ENCODE measurements at places on chromosomes 6 and 20.

- DNase-seq: peak; percentile 76
Observed at GRCh38 chr6:146785001-146785585, 186.3 kb downstream of the ADGB start.

DNA sequence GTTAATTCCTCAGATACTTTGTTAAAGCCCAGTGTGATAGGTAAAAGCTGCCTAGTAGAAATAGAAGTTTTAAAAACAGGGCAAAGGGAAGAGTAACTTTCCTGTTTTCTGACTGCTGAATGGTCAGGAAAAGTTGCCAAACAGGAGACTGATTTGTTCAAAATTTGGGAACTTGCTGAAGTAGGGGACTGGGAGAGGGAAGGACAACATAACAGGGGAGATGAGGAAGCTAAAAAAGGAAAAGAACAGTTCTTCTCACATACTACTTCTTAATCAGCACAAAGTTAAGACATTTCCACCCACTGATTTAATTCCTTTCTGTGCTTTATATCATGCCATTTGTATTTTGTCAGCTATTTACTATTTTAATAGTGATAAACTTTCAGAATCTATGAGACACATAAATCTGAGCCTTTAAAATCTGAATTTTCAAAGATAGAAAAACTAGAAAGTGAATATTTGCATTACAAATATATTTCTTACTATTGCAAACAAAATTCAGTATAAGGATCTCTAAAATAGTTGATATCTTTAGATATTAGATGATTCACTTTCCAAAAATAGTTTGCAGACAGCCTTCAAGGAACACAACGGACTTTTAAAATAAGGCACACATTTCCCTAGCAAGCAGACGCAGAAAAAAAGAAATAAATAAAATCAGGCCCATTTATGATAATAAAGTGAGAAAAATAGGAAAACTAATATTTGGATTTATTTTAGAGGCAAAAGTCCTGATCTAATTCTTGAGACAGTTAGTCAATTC is 36.9 kb upstream of the SLC16A10 start:
- no peak for DNase-seq

- DNase-seq: no peak
Observed at GRCh38 chr20:2299301-2299700, 3.5 kb downstream of the TGM3 start.

DNA sequence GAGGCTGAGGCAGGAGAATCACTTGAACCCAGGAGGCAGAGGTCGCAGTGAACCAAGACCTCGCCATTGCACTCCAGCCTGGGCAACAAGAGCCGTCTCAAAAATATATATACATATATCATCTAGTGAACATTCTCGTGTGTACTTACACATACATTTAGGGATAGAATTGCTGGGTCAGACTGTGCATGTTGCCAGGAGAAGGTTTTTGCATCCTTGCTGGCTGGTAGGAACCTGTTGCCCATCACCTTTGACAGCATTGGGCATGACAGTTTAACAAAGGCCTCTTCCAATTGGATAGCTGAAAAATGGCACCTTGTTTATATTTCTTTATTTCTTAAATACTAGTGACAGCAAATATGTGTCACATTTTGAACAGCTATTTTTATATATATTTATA is 5.4 kb downstream of the AAR2 start:
- DNase-seq: no peak

GRCh38 chr6:69427882-69428281 is 368.9 kb downstream of the LMBRD1 start:
- no peak for DNase-seq

GRCh38 chr20:9531581-9531980 is 17.2 kb downstream of the LAMP5 start:
- no peak for DNase-seq

DNA sequence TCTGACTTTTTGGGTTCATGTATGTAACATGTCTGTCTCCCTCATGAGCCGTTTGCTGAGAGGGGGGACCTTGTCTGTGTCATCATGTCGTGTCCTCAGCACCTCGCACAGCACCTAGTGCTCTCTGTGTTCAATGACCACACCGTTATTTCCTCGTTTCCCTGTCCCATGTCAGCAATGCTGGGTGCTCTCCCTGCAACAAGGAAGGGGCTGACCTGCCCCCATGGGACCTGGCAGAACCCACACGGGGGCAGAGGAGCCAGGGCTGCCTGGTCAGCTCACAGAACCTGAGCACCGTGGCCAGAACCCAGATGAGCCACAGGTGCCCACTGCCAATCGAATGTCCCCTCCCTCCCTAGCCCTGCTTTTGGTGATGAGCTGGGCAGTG is 7.3 kb downstream of the ADA start:
- DNase-seq: no peak

DNA sequence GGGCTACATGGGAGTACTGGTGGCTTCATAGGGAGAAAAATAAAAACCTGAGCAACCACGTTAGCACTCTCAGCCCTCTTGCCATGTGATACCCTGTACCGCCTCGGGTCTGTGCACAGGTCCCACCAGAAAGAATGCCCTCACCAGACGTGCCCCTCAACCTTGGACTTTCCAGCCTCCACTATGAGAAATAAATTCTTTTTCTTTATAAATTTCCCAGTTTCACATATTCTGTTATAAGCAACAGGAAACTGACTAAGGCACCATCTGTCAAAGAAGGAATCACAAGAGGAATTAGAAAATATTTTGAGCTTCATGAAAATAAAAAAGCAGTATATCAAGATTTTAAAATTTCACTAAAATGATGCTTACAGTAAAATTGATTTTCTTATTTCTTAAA is 168.4 kb upstream of the BMP5 start:
- DNase-seq: no peak

- no peak for DNase-seq
Observed at GRCh38 chr6:193773-194310, 98.4 kb upstream of the DUSP22 start.

DNA sequence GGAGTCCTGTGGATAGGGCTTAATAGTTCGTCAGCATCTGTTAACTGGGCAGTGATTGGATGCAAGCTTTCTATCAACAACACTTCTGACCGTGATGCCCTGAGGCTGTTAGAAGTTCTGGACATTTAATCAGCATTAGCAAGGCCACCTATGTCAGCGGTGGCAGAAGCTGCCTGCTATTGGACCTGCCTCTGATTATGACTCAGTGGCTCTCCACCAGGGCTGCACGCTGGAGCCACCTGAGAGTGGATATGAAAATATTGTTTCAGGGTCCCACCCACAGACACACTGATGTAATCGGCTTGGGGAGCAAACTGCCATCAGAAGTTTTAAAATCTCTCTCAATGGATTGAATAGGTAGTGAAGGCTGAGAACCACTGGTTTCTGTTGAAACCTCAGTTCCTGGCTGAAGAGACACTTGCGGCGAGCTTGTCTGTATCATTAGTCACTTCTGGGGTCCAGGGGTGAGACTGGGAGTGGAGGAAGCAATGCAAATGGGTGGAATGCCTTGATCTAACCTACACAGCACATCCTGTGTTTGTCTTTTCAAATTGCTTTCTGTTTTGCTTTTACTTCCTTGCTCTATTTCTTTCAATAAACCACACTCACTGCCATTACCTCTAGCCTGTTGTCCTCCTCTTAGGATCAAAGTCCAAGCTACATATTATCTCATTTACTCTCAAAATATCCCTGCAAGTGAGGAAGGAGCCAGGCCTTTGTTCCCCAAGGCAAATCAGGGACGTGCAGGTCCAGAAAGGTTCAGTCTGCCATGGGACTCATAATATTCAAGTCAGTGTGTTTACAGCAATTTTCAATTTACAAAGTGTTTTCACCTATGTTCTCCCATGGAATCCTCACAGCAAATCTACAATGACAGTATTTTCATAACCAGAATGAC is 4.2 kb downstream of the CLIC5 start:
- peak; percentile 30 for DNase-seq

DNA sequence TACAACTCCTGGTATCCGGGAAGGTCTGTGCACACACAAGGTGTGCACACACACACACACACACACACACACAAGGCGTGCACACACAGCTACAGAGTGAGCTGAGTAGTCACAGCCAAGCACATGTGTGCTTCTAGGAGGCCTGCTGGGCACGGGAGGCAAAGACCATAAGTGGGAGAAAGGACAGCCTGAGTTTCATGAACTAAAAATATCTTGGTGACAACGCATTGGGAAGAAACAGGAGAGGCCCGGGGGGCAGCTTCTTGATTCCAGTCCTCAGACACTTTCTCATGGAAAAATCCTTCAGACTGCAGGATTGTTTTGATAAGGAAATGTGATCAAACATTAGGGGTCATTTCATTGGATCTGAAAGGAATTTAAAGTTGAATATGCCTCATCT is 2.6 kb downstream of the TRAF3IP2 start:
- DNase-seq: peak; percentile 60

DNA sequence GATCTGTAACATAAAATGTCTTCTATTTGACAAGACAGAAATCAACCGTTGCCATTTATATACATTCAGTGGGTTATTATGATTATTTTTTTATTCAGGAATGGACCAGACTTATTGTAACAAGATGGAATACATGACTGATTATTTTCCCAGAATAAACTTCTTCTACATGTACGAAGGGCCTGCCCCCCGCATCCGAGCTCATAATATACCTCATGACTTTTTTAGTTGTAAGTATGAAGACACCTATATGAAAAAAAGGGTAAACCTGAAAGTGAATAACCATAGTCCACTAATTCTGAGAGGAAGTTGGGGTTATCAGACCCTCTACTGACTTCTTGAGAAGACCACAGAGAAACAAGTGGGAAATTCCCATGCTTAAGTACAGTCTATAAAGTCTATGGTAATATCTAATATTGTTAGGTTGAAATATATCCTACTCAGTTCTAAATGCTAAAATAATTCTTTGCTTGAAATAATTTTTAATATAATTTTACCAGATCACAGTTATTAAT is 15.9 kb downstream of the OR2A4 start:
- no peak for DNase-seq

- peak; percentile 19 for DNase-seq
Observed at GRCh38 chr6:27214126-27214601, 33.3 kb upstream of the PRSS16 start.

- DNase-seq: no peak
Observed at GRCh38 chr6:18748314-18748713, 361.2 kb downstream of the RNF144B start.

DNA sequence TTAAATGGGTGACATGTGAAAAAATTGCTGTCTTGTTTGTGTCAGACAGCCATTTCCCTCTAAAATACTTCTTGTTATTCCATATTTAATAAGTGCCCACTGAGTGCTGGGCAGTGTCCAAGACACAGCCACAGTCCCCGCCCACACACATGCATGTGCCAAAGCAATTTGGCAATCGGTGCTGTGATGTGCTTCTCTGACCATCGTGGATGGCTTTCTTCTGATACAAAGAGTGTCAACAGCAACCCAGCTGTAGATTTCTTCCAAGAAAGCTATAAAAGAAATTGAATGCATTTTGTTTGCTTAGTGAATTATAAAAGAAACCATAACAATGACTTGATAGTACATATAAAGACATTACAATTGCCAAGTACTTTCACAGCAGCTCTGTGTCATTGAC is 140.5 kb upstream of the ATXN1 start:
- peak; percentile 17 for DNase-seq

DNA sequence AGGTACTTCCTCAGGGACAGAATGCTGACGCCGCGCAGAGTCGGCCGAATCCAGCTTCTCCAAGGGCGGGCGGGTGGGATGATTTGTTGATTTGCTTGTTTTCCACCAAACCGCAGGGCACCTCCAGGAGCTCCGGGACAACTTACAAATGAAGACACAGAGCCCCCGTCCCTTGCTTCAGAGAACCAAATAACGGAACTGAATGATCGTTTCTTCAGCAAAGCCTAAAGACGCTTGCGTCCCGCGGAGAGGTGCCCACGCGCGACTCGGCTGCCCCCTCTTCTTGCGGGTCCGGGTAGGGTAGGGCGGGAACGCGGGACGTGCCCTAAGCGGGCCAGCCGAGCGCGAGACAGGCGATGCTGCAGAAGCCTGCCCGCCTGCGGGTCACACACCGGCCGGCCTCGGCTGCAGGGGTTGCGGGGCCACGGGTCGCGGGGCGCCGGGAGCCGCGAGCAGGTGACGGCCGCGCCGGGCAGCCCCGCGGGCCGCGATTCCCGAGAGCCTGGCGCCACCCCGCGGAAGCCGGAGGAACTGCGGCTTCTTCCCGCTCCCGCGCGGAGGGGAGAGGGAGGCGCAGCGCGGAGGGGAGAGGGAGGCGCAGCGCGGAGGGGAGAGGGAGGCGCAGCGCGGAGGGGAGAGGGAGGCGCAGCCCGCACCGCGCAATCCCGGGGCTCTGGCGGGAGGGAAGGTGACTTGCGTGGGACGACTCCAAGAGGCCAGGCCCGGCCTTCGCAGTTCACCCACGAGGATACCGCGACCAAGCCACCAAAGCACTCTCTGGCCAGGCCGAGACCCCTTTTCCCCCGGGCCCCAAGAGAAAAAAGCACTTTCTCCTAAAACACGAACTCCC is 7.7 kb upstream of the FOXF2 start:
- DNase-seq: peak; percentile 58

DNA sequence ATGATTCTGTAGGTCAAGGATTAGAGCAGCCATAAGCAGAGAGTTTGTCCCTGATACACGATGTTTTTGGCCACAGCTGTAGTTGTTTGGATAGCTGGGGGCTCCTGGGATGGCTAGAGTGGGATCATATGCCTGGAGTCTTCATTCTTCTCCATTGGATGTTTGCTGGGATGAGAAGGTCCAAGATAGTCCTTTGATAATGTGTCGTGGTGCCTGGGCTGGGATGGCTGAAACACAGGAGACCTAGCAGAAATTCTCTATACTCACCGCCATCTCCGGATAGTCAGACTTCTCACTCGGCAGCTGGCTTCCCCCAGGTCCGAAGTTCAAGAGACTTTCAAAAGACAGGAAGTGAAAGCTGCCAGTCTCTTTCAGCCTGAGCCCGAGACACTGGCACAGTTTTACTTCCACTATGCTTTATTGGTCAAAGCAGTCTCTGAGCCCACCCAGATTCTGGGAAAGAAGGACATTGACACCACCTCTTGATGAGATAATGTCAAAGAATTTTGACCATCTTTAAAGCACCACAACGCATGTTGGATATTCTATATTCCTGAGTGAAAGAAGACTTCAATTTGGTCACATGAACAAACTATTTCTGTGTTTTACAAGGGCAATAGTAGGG is 16.0 kb downstream of the MARCKS start:
- DNase-seq: no peak

- DNase-seq: no peak
Observed at GRCh38 chr6:140845701-140846100, 1287.0 kb upstream of the GJE1 start.

DNA sequence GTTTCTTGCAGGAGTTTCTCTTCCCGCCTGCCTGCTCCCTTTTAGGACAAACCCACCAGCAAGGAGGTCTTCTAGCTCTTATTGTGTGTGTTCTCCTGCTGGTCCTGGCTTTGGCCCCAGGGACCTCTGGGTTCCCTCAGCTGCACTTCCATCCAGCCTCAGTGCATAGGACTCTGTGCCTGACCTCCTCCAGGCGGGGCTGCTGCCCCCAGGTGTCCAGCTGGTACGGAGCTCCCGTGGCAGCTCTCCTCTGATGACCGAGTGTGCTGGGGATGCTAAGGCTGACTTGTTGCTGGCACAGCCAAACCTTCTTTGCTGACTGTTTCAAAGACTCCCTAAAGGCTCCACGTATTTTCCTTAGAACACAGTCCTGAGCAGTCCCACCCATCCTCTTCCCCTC is 167.6 kb upstream of the PROKR2 start:
- DNase-seq: no peak

Data from ELR (cell line).